ENCODE measurements at places on chromosomes 1 and 21.

DNA sequence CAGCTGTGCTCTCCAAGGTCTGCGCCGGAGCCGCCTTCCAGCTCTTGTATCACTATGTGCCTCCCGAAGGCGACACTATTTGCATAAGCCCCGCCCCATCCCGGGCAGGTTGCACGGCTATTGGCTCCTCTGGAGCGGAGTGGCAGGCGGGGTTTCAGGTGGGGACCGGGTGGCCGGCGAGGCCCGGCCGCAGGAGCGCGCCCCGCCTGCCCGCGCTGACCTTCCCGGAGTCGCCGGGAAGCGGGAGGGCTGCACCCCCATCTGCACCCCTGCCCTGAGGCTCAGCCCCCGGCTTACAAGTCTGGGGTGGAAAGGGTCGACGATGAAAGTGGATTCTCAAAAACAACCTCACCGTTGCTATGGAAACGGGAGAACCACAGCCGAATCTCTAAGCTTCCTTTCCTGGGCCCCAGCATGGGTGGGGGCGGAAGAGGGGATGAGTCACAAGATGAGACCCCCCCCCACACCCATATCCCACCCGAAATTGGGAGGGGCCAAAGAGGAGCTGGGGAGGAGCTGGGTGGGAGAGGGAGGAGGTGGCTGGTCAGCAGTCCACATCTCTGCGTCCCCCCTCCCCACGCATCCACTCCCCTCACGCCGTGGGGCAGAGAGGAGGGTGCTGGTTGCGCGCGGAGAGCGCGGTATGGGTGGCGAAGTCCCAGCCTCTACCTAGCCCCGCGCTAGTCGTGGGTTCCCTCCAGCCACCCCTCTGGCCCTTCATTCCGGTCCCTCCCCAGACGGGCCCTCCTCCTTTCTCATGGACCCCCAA is at the start of gene HPCAL4:
TSS of gene HPCAL4 (minus strand) at position 51 of the 769 bp plus-strand sequence. CDS start 6,830 bp downstream, outside the sequence.
- peak; percentile 95 for DNase-seq

DNA sequence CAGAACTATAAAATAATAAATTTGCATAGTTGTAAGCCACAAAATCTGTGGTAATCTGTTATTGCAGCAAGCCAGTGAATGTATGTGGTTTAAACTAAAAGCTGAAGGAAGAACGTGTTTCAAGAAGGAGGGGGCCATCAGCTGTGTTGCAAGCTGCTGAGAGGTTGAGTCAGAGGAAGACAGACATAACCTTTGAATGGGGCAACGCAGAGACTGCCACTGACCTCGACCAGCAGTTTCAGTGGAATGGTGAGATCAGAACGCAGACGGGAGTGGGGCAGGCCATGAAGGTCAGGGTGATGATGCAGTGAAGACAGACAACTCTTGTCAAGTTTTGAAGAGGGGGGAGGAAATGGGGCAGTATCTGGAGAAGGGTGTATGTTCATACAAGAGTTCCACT is 23.2 kb upstream of the QSOX1 start:
- no peak for DNase-seq

- no peak for DNase-seq
These were observed 26.3 kb upstream of the IL20 start for GRCh38 chr1:206839006-206839560.

- DNase-seq = no peak
These were observed 49.7 kb downstream of the AHDC1 start for GRCh38 chr1:27554293-27554692.

GRCh38 chr1:240492832-240493440 is 119.0 kb downstream of the GREM2 start:
- no peak for DNase-seq

DNA sequence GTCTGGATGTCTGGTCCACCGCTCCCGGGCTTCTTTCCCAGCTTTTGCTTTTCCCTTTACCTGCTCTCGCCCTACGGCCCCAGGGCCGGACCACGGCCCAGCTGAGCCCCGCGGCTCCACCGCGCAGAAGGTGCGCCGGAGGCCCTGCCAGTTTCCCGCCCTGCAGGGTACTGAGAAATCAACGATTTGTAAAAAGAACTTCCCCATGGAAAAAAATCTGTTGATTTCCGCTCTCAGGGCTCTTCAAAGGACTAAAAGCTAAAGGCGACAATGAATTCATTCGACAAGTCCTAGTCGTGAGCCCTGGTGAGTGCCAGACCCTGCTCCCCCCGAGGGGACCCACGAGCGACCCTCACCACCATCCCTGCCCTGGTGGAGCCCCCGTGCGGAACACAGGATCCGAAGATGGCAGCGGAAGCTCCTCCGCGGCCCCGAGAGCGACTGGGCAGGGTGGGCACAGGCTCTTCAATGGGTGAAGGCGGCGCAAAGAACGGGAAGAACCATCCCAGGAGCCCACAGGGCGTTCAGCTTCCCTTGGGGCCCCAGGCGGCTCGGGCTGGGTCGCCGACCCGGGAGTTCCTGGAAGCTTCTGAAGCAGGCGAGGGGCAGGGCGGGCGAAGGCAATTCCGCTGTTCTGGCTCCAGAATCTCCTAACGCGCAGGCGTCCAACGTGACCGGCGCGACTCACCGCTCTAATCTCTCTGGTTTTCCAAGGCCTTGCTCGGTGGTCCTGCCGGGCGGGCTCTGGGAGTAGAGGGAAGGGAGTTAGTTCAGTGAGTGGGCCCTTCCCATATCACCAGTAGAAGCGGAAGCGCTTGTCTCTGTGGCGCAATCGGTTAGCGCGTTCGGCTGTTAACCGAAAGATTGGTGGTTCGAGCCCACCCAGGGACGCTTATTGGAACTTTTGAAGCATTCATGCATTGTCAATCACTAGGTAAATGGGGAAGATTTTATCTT is 6.6 kb upstream of the RNU1-2 start:
- peak; percentile 59 for DNase-seq

GRCh38 chr1:184705271-184705670 is 49.4 kb downstream of the EDEM3 start:
- no peak for DNase-seq

DNA sequence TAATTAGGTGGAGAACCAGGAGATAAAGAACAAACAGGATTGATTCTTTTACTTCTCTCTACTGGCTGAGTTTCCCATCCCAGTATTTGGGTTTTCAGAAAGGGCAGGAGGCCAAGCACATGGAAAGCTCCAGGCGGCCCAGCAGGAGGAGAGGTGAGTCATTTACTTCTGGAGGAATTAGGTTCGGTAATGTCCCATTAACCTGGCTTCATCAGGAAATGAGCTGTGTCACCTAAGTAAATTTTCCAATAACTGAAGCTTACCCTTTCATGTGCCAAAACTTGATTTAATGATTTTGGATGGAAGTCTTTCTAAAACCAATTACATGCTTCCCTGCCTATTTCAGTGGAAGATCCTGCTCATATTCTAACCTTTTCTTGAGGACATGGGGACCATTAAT is 257.6 kb upstream of the USP24 start:
- DNase-seq = no peak

DNA sequence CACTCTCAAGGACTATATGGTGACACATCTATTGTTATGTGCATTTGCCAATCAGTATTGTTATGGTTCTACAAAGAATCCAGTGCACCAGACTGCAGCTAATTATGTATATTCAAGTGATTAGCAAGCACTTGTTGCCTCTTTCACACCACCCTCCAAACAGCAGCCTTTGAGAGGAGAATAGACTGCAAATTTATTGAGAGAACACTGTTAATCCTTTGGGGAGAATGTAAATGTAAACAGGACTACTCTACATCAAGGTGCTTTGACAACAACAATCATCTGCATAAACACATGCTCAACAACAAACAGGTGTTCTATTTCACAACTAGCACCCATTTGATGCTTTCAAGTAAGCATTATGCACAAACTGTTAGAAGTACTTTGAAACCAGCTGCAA is 117.4 kb downstream of the AKT3 start:
- no peak for DNase-seq

DNA sequence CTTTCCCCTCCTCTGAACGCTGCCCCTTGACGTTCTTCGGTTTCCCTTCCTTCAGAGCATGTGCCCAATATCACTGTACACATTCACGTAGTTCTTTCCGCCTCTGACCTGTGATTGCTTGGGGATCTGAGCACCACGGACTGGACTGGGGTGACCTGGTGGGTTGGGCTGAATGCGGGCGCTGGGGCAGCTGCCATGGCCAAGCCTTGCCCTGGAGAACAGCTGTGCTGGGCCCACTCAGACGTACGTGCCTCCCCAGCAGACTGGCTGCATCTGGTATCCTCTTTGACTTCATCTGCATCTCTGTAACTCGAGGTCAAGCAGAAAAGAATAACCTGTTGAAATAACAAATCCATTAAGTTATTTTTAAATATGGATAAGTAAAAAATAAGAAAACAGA is 35.1 kb upstream of the DISC1 start:
- DNase-seq = no peak

DNA sequence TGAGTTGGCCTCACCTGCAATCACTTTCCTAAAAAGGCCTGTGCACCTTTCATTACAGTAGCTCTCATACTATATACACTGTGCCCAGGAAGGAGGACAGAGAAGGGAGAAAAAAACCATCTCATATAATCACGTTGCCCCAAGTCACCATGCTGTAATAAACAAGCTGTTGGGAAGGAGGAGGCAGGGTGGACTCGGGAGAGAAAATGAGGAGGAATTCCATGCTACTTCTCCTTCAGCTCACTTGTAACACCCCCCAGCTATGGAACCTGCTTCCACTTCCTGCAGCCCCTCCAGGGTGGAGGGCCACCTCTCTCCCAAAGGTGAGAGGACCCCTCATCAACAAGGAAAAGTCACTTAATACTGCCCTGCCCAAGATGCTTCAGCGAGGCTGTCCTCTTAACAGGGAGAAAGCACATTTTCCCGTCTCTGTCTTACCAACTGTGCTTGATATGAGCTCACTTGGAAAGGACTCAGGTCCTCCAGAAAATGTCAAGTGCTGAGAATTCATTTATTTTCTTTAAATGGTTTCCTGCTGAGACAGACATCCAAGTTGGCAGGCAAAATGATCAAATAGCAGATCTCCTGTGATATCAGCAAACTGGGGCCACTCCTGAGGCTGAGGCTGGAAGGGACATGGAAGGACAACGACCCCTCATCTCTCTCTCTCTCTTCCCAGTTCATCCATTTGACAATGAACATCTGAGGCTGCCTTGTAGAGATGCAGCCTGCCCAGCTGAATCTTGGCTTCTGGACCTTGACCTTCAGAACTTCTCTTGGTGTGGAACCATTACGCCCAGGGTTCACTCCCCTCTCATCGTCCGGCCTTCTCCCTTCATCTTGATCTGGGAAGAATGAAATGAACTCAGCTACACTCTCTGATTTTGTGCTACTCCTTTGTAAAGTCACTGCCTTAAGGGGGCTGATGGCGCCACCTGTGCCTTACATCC is 54.0 kb downstream of the CAPN9 start:
- DNase-seq = no peak

- no peak for DNase-seq
These were observed 11.4 kb upstream of the SLAMF1 start for GRCh38 chr1:160658162-160658813.

GRCh38 chr1:181089676-181090544 is 1.4 kb downstream of the IER5 start:
- peak; percentile 83 for DNase-seq

GRCh38 chr1:24084050-24084449 is 27.9 kb downstream of the MYOM3 start:
- DNase-seq = no peak

- DNase-seq = no peak
These were observed 1017.9 kb downstream of the ADGRL2 start for GRCh38 chr1:82818586-82818985.

Data from CD4-positive, alpha-beta T cell treated with Interleukin-2 at 100 ng/mL for 4 hours (primary cell).